ENCODE measurements at places on chromosomes 5 and 9.

- no peak for DNase-seq
These were observed 21.3 kb downstream of the WNK2 start for GRCh38 chr9:93205045-93205768.

- no peak for DNase-seq
These were observed 850.2 kb upstream of the NUDT12 start for GRCh38 chr5:104412649-104413240.

- DNase-seq: no peak
These were observed 1.0 kb downstream of the IL7R start for GRCh38 chr5:35857606-35858205.

- no peak for DNase-seq
These were observed 54.7 kb upstream of the NEURL1B start for GRCh38 chr5:172586125-172587060.

DNA sequence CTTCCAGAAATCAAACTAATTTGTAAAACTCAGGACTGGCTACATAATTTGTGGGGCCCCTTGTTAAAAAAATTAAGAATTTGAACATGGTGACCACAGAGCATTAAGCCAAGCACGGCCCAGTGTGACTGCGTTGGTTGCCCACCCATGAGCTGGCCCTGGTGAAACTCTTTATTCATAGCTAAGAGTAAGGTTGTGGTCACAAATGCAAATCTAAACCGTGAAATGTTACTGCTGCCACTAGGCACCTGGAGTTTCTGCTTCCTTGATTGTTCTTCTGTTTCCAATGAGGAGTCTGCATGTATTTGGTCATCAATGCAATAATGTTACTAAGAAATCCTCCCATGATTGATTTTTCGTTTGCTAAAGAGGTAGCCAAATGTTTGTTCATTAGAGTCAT lies 4.2 kb downstream of the GCNT1 start:
- no peak for DNase-seq

DNA sequence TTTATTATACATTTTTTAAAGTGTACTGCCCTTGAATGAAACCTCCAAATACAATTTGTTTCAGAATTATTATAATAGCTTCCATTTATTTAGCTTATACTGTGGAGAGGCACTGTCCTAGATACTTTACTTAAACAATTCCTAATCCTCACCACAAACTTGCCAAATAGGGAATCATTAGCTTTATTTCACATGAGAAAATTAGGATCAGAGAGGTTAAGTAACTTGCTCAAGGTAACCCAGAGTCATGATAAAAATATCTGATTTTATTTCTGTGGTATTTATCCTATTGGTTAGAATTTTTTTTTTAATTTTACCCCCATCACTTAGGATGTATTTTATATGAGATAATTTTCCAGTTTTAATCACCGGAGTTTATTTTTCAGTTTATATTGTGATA lies 78.4 kb downstream of the ADGRV1 start:
- DNase-seq: no peak

- no peak for DNase-seq
These were observed 21.5 kb upstream of the ZBTB34 start for GRCh38 chr9:126838895-126839294.

GRCh38 chr9:137670391-137671195 lies 51.8 kb downstream of the EHMT1 start:
- DNase-seq: no peak

DNA sequence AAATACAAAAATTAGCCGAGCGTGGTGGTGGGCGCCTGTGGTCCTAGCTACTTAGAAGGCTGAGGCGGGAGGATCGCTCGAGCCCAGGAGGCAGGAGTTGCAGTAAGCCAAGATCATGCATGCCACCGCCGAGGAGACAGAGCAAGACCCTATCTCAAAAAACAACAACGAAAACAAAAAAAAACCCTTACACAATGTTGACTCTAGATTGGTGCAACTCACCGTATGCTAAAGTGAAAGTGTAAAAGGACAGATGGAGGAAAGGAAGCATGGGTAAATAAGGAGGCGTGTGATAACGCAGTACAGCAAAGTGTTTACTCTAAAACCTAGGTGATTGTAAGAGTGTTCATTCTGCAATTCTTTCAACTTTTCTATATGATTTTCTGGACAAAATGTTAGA lies 15.9 kb upstream of the RUFY1 start:
- no peak for DNase-seq

DNA sequence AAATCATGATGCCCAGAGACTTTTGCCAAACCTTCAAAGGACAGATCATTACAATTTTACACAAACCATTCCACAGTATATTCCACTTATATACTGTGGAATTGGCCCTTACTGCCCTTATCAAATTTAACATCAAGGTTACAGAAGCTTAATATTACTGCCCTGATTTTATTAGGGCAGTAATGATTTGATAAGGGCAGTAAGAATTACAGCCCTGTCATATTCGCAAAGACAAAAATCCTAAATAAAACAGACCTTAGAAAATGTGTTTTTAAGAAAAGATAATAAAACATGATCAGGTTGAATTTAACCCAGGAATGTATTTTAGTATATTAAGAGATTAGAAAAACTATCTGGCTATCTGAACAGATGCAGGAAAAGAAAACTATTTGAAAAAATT lies 7.7 kb upstream of the TMEM161B start:
- DNase-seq: no peak

GRCh38 chr5:93307557-93307956 lies 273.5 kb downstream of the NR2F1-AS1 start:
- DNase-seq: no peak

DNA sequence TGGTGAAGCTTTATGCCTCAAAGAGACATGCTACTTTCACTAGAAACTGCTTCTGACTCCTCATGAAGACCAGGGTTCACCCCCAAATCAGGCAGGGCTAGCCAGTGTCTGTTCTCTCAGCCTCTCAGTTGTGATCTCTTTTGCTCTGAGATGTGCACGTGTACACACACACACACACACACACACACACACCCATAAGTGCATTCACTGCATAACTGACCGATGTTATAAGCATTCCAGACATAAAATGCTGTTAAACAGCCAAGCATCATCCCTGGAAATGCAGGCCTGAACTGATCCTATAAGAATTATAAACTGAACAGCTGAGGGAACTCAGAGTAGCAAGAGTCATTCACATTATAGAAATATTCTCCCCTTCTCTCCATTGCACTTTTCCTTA lies 85.0 kb downstream of the FSTL4 start:
- DNase-seq: no peak

DNA sequence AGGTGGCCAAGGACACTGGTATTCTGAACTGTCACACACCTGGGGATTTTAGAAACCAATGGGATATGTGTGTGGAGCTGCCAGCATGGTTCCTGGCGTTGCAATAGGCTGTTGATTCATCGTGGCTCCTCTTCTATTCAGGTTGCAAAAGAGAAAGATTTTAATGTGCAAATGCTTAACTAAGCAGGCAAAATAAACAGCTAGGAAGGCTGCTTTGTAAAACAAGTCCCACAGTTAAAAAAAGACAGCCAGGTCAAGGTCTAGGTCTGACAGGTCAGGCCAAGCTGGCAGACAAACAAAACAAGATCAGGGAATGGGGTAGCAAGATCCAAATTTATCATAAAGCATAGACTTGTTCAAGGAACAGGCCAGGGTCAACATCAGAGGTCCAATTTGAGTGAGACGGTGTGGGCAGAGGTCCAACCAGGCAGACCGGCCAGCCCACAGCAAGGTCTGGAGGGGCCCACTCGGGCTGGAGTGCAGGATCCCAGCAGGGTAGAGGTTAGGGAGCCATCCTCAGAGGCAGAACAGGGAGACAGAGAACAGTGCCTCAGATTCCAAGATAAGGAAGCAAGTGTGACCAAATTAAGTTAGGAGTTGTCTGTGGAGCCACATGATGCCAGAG lies 45.6 kb downstream of the SUB1 start:
- DNase-seq: no peak

- DNase-seq: no peak
These were observed 15.6 kb upstream of the IL12B start for GRCh38 chr5:159345861-159346260.

GRCh38 chr5:132132138-132132537 lies 58.5 kb downstream of the CSF2 start:
- no peak for DNase-seq

DNA sequence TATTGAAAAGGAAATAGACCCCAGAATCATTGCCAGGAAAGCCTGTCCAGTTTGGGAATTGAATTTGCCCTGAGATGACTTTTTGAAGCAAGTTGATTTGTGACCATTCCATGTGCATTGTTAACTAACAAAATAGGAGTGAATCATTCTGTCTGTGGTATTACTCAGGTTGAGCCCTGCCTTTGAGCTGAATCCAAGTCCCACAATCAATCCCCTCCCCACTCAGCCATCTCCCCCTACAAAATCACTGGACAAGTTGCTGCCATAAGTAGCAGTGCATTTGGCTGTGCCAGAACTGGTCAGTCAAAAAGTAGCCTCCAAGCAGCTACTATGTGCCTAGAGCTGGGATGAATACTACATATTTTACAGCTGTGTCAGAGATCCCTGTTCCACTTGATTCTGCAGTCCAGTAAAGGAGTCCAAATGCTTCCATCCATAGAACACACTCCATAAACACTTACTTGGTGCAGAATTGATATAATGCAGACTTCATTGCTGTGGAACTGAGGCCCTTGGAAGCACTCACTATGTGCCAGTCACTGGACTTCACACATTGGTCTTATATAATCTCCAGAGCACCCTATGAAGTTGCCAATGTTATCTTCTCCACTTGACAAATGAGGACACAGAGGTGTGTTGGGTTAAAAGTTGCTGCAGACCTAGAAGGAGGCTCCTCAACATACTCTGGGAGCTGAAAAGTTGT lies 96.1 kb downstream of the ZNF462 start:
- DNase-seq: no peak

GRCh38 chr5:104001136-104001535 lies 438.5 kb upstream of the NUDT12 start:
- no peak for DNase-seq

- DNase-seq: no peak
These were observed 1.0 kb upstream of the FAM13B start for GRCh38 chr5:138033907-138034306.

DNA sequence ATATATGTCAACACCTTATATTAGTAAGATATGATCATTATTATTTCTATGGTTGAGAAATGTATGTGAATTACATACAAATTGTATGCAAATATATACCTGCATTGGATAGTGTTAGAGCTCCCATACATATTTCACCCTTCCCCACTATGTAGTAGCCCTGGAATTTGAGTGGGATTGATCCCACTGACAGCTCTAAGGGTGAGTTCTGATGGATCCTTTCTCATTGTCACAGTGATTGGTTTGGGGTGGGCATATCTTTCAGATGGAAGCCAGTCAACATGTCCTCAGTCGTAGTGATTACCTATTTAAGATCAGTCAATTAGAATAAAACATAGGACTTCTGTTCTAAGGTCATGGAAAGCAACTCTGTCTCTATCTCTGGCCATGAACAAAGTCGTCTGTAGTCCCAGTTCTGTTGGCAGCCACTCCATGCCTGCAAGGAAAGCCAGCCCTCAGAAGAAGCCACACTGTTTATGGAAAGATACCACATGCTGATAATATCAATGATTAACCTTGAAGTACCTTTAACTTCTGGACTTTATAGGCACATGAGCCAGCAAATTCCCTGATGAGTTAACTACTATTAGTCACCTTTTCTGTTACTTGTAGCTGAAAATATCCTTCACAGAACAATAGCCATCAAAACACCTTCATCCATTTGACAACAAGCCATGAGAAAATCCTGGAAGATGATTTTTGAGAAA lies 5.1 kb upstream of the CCDC192 start:
- no peak for DNase-seq

DNA sequence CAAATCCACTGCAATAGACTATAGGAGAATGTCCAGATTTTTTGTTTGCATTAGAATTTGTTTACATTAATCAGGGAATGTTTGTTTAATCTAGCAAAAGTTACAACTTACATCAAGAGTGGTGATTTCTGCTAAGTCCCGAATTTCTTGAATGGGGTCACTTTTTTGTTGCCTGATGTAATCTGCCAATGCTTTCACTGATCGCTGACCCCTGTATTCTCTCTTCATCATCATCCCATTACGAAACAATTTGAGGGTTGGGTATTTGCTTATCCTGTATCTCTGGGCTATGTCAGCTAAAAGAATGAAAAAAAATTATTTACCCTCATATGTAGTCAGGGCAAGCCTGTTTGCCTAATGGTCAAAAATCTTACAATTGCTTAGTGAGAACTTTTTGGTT lies 76.9 kb downstream of the ERP44 start:
- no peak for DNase-seq

DNA sequence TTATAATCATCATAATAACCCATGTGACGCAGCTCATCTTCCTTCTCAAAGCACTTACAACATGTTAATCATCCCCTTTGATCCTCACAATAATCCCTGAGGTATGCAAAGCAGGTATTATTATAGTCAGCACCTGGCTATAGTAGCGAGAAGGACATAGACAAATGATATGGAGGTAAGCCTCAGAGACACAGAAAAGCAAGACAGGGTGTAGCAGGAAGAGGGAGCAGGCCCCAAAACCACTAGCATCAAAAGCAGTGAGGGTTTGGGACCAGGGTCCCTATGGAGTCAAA lies 139.2 kb upstream of the SLC30A5 start:
- no peak for DNase-seq

DNA sequence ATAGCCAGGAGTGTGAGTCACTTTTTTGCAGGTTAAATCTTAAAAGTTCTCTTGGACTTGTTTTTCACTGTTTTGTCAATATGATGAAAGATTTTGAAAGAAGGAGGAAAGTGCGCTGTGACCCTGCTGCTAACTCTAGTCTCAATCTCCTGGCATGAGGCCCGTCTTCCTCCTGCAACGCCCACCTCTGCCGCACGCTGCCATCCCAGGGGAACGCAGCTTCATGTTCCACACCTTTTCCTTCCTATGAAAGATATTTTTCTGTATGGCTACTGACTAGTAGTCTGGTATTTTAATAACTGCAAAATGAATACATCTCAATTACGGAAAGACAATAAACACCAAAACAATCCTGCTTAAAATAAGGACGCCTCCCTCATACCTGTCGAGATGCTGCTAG lies 8.3 kb downstream of the PPIC start:
- no peak for DNase-seq

GRCh38 chr5:102778478-102778877 lies 23.4 kb downstream of the PAM start:
- DNase-seq: no peak

DNA sequence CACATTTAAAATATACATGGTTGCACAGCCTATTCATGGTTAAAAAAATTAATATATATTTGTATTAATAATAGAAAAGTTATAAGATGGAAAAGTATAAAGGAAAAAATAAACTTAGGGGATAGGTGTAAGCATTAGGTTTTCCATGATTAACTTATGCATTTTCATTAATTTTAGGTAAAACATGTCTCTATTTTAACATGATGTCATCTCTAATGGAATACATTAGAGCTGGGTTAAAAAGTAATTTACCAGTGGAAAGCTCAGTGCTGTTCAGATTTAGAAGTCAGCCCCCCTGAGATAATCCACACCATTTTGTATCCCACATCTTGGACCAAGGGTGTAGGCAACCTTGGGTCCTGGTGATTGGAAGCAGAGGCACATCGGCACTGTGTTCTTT lies 49.7 kb downstream of the SNX24 start:
- DNase-seq: no peak
